ENCODE measurements at places on chromosomes 13 and 19.

GRCh38 chr19:13803038-13803437, 7.8 kb downstream of the ZSWIM4 start:
- no peak for DNase-seq

- DNase-seq = no peak
These were observed 919.0 kb downstream of the EFNB2 start for GRCh38 chr13:105616333-105617075.

DNA sequence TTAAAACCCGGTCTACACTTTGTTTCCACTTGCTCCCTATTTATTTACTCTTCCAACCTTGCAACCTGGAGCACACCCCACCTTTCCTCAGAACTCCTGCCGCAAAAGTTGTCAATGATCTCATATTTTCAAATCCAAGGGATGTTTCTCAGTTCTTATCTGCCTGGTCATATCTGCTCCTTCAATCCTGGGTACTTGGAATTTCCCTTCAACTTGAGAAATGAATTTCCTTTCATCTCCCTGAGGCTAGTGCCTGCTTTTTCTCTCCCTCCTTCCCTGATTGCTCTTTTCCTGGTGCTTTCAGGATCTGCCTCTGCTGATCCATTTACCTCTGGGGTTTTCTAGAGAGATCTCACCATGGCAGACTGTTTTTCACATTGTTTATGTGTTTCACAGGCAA, 154.8 kb upstream of the IRS2 start:
- no peak for DNase-seq

- DNase-seq = no peak
These were observed 155.0 kb downstream of the CYSLTR2 start for GRCh38 chr13:48808683-48809082.

DNA sequence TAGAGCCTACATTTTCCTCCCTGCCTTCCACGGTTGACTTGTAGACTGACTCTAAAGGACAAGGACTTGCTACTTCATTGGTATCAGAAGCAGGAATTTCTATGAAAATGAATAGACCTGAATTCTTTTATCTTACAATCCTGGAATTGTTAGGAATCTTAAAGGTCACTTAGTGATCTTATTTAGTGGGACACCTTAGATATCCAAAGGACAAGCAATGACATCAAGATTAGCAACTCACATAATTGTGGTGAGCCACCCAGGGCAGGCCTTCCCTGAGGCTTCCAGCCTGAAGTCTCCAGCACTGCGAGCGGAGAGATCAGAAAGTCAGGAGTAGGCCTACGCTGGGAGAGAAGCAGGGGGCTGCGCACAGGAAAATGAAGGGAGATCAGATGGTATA, 37.8 kb downstream of the KLF5 start:
- no peak for DNase-seq

DNA sequence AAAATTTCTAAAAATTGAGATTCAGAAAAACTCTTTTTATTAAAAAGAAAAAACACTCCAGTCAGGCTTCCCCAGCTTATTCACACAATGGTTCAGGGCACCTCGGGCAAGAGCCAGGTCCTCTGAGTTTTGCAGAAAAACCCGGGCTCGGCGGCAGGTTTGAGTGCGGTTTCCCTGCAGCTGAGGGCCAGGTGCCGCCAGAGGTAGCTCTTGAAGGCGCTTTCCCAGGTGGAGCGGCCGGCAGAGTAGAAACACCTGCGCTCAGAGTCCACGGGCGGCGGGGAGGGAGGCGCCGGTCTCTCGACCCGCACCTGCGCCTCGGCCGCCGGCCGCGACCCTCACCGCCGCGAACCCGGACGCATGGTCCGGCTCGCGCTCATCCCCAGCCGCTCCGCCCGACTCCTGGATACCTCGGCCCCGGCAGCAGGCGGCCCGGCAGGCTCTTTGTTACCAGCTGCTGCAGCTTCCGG, 444 bp downstream of the PROSER1 start:
- no peak for DNase-seq

DNA sequence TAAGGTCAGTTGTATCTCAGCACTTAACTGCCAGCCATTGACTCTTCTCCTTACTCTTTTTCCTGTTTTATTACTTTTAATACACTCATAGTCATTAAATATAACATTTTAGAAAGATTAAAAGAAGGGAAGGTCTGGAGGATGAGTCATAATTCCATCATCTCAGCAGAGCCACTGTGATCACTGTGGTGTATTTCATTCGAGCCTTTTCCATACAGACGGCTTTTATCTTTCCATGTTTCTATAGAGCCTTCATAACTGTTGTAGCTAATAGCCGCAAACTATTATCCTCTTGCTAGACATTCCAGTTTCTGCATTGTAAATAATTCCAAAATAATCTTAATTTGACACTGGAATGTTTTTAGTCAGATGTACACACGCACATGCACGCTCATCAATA, 4.7 kb upstream of the FLT1 start:
- no peak for DNase-seq

GRCh38 chr13:103246581-103247200, 180.5 kb upstream of the SLC10A2 start:
- no peak for DNase-seq

DNA sequence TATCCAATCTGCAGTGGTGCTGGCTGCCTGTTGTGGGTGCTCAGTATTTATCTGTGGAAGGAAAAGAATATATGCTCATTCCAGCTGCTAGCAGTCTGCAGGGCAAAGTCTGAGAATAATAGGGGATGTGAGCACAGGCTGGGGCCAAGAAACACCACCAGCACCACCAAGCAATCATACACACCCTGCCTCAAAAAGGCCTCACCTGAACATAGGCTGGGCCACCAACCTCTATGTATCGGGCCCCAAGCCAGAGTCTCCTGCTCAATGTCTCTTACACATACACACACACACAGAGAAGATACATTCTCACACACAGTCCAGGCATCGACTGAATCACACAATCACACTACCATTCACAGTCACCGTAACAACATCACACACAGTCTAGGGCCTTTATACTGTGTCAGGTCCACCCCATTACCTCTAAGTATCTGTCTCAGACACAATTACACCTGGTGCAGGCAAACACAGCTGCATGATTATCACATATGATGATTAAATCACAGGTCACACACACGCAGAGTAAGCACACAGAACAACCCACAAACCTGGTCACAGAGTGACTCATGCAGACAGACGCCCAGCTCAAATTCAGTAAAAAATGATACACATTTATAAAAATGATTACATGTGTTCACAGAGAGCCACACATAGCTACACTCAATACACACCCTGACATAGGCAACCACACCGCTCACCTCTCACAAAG, 1.3 kb upstream of the ZSCAN22 start:
- DNase-seq = no peak

- DNase-seq = no peak
These were observed 91.5 kb downstream of the TSC22D1 start for GRCh38 chr13:44484562-44485138.

GRCh38 chr13:21528616-21529015, 69.5 kb upstream of the ZDHHC20 start:
- no peak for DNase-seq

GRCh38 chr19:33287927-33288326, 14.4 kb downstream of the CEBPA start:
- DNase-seq = no peak

DNA sequence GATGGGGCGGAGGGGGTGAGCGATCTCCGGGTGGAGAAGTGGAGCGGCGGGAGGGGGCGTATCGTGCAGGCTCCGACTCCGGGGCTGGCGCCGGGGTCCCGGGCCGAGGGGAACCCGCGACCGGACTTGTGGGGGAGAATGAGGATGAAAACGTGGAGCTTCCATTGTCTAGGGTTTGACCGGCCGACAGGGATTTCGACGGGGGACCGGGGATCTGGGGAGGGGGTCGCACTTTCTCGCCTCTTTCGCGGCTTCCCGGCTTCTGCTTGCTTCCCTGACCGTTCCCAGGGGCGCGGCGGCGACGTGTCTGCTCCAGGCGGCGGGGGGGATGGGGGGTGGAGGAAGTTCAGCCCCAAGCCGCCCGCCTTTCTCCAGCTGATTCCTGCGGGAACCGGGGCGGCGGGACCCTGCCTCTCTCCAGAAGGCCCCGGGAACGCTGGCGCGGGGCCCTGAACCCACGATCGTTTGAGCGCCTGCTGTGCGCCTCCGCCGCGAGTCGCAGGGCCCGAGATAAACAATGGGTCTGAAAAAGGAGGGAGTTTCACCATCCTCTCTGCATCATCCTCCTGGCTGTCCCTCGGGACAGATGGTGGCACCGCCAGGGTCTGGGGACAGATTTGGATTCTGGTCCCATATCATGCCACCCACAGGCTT, 790 bp downstream of the TPM4 start:
- peak; percentile 42 for DNase-seq

Measured in SHP77 (cell line).